ENCODE measurements at places on chromosomes 4 and X. TPM values are rescaled to one million over a fixed set of nuclear protein-coding genes. Genes with fewer than 3 reads are reported as not detected.

GRCh38 chr4:116829187-116829586, 256.2 kb downstream of the TRAM1L1 start:
- no peak for DNase-seq

DNA sequence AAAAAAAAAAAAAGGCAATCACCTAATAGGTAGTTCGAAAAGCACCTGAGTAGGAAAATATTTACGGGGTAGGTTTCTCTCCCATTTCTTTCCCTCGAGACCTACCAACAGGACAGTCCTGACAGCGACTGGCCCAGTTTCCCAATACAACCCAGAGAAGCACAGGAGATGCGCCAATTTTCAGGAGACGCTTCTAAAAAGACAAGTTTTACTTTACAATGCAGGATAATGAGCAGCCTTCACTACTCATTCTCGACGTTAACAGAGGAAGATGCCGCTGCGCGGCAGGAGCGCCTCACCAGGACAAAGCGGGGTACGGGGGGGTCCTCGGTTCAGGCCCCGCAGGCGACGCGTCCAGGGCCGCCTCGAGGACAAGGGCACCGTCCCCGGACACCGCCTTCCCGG, 708 bp downstream of the BCLAF3 start:
- no peak for DNase-seq

GRCh38 chr4:8682296-8682695, 89.7 kb downstream of the CPZ start:
- no peak for DNase-seq

- no peak for DNase-seq
These were observed 105.5 kb upstream of the OTUD4 start for GRCh38 chr4:145285928-145286327.

DNA sequence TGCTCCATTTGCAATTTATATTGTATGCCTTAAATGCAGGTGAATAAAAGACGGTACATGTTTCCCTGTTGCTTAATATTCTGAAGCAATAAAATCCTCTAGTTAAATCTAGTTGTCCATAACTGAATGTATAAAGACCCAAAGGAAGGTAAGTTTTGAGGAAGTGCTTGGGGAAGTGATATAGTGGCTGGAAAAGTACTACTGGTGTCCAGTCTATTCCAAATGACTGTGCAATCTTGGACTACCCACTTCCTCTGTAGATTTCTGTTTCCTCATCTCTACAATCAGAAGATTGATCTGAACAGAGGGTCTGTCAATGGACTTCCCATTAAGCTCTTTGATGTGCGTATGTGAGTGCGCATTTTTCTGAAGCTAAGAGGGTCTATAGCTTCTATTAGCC, 17.0 kb downstream of the SNCA start:
- no peak for DNase-seq

- no peak for DNase-seq
These were observed 27.8 kb downstream of the PIR start for GRCh38 chrX:15465347-15465746.

DNA sequence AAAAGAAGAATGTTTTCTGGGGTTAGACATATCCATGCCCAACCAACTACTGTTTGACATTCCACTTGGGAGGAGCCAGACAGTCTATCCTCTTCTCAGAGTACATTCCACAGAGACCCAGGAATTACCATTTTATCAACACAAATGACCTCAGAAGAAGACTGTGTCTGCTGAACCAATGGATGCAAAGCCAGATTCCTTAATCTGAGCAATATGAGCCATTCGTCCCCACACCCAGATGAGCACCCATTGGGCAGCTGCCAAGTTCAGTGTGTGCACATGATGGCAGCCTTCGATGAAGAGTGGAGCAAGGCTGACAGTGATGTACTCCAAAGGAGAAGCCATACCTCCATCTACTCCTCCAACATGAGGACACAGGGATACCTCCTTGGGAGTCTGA, 111.3 kb downstream of the ZNF674 start:
- no peak for DNase-seq

DNA sequence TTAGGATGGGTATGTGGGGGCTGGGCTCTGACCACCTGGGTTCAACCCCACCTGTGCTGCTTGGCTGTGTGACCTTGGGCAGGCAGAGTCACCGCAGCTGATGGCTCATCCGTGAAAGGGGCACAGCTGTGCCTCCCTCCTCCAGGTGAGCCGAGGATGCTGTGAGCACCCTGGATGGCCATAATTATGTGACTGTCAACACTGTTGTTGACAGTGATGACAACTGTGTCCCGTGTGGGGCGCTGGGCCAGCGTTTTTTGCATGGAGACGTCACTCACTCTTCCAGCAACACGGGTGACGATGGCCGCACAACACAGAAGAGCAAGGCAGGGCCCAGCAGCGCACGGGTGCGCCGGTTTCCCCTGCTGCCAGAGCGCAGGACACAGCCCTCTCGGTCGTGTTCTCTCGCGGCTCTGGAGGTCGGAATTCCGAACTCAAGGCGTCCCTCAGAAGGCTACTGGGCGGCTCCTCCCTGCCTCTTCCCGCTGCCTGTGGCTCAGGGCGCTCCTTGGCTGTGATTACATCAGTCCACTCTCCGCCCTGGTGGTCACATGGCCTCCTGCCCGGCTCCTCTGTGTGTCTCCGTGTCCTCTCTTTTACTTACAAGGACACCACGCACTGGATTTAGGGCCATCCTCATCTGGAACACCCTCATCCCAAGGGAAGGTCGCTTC, 1.3 kb downstream of the SH3TC1 start:
- DNase-seq = no peak

- peak; percentile 44 for DNase-seq
These were observed 805 bp downstream of the ATP8A1 start for GRCh38 chr4:42655921-42656678.

DNA sequence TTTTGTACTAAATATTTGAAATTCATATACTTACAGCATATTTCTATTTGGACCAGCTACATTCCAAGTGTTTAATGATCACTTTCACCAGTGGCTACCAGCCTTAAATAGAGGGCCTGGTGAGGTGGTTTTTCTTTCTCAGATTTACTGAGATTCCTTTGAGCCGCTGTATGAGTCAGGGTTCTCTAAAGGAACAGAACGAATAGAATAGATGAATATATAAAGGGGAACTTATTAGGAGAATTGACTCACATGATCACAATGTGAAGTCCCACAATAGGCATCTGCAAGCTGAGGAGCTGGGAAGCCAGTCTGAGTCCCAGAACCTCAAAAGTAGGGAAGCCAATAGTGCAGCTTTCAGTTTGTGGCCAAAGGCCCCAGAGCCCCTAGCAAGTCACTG, 146.2 kb upstream of the TLL1 start:
- no peak for DNase-seq

GRCh38 chr4:121594796-121595526, 101.8 kb downstream of the ANXA5 start:
- no peak for DNase-seq

GRCh38 chrX:15973299-15973698, 118.7 kb upstream of the AP1S2 start:
- DNase-seq = no peak

- DNase-seq = no peak
These were observed 10.3 kb downstream of the FGF2 start for GRCh38 chr4:122836941-122837340.

DNA sequence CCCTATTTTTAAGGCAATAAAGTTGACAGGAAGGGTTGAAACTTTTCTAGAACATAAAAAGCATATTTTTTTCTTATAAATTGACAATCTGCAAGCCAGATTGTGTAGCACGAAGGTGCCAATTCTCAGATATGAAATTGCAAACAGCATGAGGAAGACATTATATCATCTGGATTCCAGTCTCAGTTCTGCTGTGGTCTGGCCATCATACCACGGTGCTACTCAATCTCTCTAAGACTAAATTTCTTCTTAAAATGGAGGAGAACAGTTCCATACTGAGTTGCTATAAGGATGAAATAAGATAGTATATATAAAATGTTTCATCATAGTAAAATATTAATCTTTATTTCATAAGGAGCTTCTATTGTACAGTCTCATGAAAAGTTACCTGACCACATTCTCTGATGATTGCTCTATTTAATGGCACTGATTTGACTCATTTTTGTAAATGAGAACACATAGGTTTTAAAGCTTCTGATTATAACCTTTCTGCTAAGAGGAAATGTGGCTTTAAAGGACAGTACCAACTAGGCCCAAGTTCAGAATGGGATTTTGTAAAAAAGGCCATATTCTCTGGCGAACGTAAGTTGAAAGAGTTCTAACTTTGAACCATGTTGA, 127.9 kb downstream of the SHROOM3 start:
- no peak for DNase-seq

DNA sequence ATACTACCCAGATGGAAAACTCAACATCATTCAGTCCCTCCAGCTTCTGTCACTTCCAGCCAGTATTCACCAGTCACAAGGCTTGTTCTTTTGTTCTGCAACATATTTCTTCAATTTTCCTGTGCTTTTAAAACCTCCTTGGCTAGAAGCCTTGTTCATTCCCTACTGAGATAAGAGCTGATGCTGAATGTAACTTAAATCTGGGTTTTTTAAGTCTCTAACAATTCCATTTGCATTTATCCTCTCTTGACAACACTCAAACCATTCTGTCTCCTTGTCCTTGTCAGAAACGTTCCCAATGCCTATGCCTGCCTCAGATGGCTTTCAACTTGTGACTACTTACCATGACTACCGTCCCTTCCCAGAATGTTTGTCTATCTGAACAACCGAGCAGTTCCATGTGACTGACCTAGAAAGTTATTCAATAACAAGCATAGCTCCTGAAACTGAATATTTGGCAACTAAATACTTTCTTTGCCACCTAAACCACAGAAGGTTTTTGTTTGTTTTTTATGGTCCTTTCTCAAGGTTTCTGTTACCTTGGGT, 682.9 kb upstream of the GALNTL6 start:
- DNase-seq = no peak

DNA sequence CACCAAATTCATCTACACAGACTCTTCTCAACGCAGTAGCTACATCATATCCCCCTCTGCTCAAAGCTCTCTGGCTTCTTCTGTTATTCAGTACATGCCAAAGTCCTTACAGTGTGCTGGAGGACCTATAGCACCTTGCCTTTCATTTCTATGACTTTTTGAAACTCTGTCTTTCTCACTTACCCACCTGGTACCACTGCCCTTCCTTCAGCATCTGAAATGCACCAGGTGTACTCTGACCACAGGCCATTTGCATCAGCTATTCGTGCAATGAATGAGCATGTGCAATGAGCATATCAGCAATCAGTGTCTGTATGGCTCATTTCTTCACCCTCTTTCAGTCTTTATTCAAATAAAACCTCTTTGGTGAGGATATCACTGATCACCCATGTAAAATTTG, 399.9 kb downstream of the RAB28 start:
- DNase-seq = no peak

- peak; percentile 78 for DNase-seq
These were observed 21.8 kb upstream of the JAKMIP1 start for GRCh38 chr4:6221851-6222760.

DNA sequence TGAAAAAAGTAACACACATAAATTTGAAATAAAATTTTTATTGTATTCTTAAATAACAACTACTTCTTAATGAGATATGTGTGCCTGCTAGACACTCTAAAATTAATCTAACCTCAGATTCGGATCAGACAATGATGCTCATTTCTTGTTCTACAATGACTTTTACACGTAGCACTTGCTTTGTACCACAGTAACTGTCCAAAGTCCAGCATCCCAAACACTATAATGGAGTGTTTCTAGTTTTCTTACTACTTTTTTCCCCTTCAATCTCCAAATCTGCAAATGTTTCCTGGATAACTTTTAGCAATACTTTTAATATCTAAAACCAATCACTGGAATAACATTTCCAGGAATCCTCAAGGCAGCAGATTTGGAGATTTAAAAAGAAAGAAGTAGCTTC, 75.9 kb downstream of the ADGRA3 start:
- no peak for DNase-seq

GRCh38 chr4:25817059-25817681, 45.6 kb downstream of the SEL1L3 start:
- DNase-seq = peak; percentile 49

GRCh38 chr4:73867783-73868182, 1.4 kb upstream of the CXCL1 start:
- no peak for DNase-seq

GRCh38 chrX:39981946-39982345, 115.8 kb downstream of the BCOR start:
- no peak for DNase-seq

DNA sequence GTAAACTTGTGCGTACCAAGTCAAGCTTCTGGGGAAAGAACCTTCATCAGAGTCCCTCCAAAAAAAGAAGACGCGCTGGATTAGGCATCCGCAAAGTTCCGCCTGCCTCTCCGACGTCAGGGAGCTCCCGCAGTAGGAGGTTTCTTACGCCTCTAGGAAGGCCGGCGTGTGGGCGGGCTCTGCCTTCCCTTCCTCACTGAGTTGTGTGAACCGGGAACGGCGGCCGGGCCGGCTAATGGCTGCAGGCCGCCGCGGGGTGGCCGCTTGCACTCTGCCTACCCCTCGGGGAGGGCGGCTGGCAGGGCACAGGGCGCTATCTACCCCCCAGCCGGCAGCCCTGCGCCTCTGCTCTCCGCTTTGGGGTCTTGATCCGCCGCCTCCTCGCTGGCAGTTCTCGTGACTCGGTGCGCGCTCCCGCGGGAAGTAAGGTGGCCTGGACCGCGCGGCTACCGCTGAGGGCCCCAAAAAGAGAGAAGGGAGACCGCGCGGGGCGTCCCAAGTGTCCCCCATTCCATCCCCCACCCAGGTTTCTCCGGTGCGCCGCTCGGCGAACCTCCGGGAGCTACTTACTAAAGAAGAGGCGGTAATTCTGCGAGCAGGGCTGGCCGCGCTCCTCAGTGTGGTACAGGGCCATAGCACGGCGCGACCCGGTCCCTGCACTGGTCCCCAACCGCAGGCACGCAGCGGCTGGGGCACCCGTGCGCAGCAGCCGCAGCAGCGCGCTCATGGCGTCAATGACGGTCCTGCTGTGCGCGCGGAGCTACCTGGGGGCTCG, at the start of gene PPA2:
TSS of gene PPA2 (minus strand) at position 739 of the 775 bp plus-strand sequence. CDS start at position 727, 12 bp downstream.
- peak; percentile 70 for DNase-seq

- DNase-seq = no peak
These were observed 143.6 kb downstream of the FNIP2 start for GRCh38 chr4:158912390-158912789.

GRCh38 chr4:95889662-95890061, 49.8 kb downstream of the PDHA2 start:
- DNase-seq = no peak

DNA sequence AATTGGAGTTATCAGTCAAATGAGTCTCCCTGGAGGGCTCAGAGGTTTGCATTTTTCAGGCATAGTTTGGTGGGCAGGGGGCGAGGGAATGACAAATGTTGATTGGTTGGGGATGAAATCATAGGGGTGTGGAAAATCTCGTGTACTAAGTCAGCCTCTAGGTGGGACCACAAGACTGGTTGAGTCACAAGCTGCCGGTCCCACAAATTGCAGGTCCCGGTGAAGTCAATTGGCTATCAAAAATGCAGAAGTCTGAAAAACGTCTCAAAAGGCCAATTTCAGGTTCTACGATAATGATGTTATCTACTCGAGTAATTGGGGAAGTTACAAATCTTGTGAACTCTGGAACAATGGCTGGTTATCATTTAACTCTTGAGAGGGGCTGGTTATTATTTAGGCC, 98.8 kb upstream of the DHX15 start:
- no peak for DNase-seq

GRCh38 chr4:8694226-8694625, 101.7 kb downstream of the CPZ start:
- DNase-seq = no peak

GRCh38 chr4:147590249-147590920, 26.8 kb upstream of the TMEM184C start:
- peak; percentile 17 for DNase-seq

The DKK2 gene
- 2.7 TPM for total RNA-seq

The HTR2C gene
- 7.2 TPM for total RNA-seq

The CCKAR gene
- 0.40 TPM for total RNA-seq

The RPL9 gene
- 482 TPM for total RNA-seq

The HTT-AS gene
- not detected for total RNA-seq

The GLRA3 gene
- total RNA-seq = 16.8 TPM

The TLR2 gene
- 11.2 TPM for total RNA-seq

The LRCH2 gene
- total RNA-seq = 9.6 TPM

The JAKMIP1 gene
- total RNA-seq = 61.6 TPM

The CLDN22 gene
- not detected for total RNA-seq
